ENCODE measurements at places on chromosomes 1 and 21.

DNA sequence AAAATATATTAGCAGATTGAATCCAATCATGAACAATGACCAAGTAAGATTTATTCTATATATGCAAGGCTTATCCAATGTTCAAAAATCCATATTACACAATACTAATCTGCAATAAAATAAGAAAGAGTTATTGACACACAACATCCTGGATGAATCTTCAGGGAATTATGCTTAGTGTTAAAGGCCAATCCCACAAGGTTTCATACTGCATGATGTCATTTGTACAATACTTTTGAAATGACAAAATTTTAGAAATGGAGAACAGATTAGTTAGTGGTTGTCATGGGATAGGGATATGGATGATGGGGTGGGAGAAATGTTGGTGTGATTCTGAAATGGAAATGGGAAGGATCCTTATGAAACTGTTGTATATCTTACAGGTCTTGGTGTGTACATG, 425.7 kb downstream of the SIPA1L2 start:
- DNase-seq: no peak

DNA sequence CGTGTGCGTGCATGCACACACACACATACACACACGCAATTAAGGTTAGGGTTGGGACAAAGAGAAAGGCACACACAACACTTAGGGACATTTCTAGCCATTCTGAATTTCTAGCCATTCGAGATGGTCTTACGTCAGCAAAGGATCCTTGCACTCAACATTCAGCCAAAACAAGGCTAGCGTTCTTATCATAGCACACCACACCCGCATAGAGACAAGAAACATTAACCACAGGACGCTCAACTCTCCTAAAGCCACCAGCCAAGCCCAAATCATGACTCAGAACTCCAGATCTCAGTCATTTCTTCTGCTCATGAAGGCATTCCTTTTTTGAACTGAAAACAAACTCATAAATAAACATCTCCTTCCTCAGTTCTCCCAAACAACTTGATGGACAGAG, 106.8 kb downstream of the LMO4 start:
- DNase-seq: no peak

DNA sequence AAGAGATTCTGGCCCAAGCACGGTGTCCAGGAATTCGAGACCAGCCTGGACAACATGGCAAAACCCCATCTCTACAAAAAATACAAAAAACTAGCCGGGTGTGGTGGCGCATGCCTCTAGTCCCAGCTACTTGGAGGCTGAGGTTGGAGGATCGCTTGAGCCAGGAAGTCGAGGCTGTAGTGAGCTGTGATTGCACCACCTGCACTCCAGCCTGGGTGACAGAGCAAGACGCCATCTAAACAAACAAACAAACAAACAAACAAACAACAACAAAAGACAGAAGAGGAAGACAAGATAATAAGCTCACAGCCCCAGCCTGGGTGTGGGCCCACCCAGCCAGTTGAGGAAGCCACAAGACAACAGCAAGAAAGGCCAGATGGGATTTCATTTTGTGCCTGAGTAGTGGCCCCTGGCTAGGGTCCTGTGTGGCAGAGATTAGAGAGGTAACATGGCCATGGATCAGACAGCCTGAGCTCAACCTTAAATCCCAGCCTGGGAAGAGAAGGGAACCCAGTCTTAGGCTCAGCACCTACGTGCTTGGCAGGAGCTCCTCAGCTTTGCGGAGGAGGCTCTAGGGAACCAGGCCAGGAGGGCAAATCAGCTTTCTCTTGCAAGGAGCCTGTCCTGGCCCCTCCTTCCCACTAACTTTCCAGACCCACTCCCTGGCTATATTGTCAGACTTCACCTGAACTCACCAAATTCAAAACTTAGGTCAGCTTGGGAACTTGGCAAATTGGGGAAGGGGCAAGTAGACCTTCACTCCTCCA, 4.9 kb upstream of the BEST4 start:
- DNase-seq: no peak

DNA sequence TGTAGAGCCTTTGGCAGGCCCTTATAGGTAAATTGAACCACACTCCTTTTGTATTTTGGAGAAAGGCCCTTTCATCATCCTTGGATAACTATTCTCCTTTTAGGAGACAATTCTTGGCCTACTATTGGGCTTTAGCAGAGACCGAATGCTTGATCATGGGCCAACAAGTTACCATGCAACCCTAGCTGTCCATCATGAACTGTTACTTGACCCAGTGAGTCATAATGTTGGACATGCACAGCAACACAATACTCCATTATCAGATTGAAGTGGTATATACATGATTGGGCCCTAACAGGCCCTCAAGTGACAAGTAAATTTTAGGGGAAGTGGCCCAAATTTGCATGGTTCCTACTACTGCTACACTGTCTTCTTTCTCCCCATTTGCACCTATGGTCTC, 84.4 kb downstream of the CATSPERE start:
- DNase-seq: no peak

DNA sequence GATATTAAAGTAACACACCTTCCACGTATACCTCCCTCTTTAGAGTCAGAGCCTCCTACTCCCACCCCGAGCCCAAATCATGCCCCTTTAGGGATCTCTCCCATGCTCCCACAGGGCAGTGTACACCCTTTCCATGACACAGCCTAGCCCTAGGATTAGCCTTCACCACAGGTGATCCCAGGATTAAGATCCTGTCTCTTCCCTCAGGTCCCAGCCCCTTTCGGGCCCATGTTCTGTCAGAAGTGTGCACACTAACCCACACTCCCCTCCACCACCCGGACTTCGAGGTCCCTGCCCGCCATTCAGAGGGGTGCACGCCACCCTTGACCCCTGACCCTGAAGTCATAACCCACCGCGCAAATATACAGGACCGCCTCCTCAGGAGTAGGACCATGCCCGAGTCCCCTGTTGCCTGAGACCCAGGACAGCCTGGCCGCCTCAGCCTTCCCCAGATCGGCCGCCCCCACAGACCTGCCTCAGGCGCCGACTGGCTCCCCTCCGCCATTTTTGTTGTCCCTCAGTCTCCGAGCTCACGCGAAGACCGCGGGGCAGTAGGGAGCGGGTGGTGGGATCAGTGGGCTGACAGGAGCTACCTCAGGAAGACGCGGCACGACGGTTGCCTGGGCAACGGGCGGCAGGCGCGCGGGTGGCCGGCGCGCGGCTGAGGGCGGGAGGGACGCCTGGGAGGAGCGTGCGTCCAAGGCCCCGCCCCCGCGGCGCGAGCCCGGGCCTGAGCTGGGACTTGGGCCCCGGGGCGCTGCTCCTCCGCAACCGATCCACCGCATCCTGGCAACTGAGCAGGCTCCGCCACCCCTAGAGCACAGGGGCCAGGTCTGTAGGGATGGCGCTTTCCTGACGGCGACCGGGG, at the start of gene AGBL4:
AGBL4 (minus strand) TSS at position 663 of the 868 bp plus-strand sequence.
- no peak for DNase-seq

GRCh38 chr1:1067860-1068516, 6.1 kb downstream of the RNF223 start:
- no peak for DNase-seq

DNA sequence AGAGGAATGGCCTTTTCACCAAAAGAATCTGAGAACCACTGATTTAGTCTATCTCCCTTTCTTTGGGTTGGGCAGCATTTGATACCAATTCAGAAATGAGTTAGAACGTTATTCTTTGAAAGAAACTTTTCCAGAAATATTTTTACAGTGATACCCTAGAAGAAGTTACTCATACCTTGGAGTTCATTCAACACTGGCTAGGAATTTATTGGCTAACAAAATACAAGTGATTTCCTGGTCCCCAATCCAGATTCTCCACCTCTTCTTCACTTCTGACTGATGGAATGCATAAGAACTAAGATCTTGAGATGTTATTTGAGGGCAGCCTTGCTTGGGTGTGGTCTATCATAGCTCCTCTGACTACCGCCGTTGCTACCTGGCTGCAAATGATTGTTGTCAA, 9.4 kb downstream of the C1orf162 start:
- DNase-seq: no peak

- DNase-seq: no peak
Measured at GRCh38 chr1:51203121-51203873, 32.8 kb upstream of the RNF11 start.

DNA sequence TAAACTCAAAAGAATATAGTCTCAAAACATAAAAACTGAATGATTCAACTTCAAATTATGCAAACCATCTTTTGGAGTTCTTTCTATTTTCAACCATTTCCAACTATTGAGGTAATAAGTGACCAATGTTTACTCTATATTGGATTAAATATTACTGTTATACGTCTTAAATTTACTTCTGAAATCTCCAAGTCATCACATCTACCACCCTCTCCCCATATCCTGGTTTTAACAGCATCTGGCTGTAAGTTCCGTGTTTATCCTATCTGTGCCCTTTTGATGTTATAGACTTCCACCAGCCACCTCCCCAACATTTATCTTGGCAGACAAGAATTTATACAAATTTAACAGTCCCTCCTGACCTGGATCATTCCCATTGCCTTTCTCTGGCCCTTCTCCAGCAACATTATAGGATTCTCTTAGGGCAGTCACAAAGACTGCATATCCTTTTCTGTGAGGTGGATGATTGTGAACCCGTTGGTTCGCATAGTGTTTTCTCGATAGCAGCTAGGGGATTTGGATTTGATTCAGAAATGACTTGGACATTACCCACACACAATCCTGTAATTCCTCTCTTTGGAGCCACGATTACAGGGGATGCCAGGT, 313.4 kb upstream of the FMN2 start:
- DNase-seq: no peak

Data from brain pericyte (primary cell).